ENCODE measurements at places on chromosomes 6 and 20. TPM values are rescaled to one million over a fixed set of nuclear protein-coding genes. Genes with fewer than 3 reads are reported as not detected.

The CLPSL2 gene
- total RNA-seq, result 2.0 TPM

- H3K27ac ChIP-seq, result no peak overlapping the region
- peaks cover 5% of the 10 kb centered on the region for H3K4me1 ChIP-seq
- no peaks in the 10 kb centered on the region for H3K36me3 ChIP-seq
- DNase-seq, result no peak
- no peak overlapping the region for H3K4me3 ChIP-seq
- H3K27me3 ChIP-seq, result no peaks in the 10 kb centered on the region
Observed at GRCh38 chr6:148359228-148359627, 16.6 kb downstream of the SASH1 start.

DNA sequence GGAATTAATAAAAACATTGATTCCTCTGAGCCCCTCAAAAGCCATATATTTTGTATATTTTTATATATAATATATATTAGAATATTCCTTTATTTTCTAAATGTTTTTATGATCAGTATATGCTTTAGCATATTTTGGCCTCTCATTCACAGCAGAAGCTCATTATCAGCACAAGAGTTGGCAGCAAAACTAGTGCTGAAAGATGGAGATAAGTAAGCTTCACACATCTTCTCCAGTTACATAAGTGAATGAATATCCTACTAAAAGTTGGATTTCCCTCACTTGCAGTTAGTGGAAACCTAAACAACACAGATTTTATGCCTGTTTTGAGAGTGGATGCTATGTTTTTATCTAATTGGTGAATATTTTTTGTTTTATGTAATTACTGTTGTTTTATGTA lies 1303.8 kb upstream of the ADGRB3 start:
- H3K27me3 ChIP-seq, result no peaks in the 10 kb centered on the region
- no peak for DNase-seq
- H3K36me3 ChIP-seq, result no peaks in the 10 kb centered on the region
- no peaks in the 10 kb centered on the region for H3K4me1 ChIP-seq
- H3K27ac ChIP-seq, result no peak overlapping the region
- H3K4me3 ChIP-seq, result no peak overlapping the region

DNA sequence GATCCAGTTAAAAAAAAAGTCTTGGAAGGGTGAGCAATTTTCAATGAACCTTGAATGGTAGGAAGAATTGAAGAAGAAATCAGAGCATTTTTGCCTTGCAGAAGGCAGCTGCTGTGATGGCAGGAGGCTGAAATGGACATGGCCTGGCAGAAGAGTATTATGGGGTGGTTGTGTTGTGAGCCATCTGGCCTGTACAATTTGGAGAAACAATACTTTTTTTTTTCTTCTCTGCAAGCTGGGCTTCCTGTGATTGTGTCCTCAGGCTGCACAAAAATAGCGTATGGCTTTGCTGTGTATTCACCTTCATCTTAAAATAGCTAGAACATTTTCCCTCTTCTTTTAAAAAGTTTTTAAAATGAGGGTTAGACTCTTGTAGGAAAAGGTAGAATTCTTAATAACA lies 21.4 kb downstream of the SYCP2L start:
- no peak overlapping the region for H3K4me3 ChIP-seq
- no peak overlapping the region for H3K27ac ChIP-seq
- no peak for DNase-seq
- no peaks in the 10 kb centered on the region for H3K27me3 ChIP-seq
- H3K36me3 ChIP-seq, result no peaks in the 10 kb centered on the region

DNA sequence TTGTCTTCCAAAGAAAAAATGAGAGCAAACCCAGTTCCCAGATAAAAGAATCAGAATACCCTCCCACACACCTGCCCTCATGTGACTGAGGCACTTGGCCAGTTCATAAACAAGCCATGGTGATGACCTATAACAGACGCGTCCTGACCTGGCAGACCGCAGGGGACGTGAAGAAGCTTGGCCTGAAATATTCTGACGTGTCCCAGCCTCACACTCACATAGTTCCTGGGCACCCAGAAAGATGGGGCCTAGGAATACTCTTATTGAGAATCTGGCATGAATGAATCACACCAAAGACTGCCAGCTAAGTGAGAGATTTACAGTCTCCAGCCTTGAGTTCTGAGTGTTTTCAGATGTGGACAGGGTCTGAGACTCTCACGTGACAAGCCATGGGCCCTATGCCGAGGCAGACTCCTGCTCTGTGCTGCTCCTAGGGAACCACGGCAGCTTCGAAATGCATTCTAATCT lies 17.2 kb upstream of the MAP3K4 start:
- H3K27ac ChIP-seq, result no peak overlapping the region
- no peak overlapping the region for H3K4me3 ChIP-seq
- no peak for DNase-seq
- no peaks in the 10 kb centered on the region for H3K4me1 ChIP-seq

GRCh38 chr6:108748055-108748454 lies 100.2 kb upstream of the ARMC2 start:
- no peak overlapping the region for H3K4me3 ChIP-seq
- peaks cover 12% of the 10 kb centered on the region for H3K4me1 ChIP-seq
- H3K27me3 ChIP-seq, result no peaks in the 10 kb centered on the region
- H3K36me3 ChIP-seq, result no peaks in the 10 kb centered on the region
- DNase-seq, result no peak

DNA sequence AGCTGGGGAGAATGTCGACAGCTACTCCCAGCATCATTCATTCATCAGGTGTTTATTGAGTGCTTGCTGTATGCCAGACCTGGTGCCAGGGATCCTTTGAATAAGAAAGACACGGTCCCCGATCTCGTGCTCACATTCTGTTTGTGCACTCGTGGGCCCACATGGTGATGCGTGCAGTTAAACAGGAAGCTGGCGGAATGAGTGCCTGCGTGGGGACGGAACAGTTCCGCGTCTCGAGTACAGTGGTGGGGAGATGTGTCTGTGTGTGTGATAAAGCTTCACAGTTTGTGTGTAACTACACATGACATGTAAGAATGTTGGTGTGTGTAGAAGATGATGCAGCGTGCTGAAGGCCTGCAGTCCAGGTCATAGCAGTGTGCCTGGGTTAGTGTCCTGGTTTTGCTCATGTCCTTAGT lies 6.5 kb downstream of the RBM38 start:
- H3K36me3 ChIP-seq, result peaks cover 19% of the 10 kb centered on the region
- no peak for DNase-seq
- H3K4me3 ChIP-seq, result no peak overlapping the region
- no peaks in the 10 kb centered on the region for H3K4me1 ChIP-seq
- H3K27me3 ChIP-seq, result no peaks in the 10 kb centered on the region
- no peak overlapping the region for H3K27ac ChIP-seq

DNA sequence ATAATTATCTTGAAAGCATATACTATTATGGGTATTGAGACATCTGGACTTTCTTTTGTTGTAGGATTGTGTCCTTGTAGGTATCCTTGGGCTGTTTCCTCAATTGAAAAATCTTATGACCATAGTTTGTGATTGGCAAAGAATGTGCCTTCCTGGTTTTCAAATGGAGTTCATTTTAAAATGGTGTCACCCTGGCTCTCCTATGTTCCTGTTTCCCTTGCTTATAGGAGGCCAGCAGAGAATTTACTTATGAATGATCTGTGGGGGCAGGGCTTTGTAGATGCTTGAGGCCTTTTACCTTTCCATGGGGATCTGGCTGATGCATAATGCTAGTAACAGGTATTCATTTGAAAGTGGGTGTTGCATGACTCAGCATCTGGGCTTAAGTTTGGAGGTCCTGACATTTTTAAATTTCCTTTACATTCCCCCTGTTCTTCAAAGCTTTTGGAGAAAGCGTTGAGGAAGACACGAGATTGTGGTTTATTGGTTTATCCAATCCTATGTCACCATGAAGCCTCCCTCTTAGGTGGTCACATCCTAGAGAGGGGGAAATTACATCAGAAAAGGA lies 135.0 kb upstream of the PROKR2 start:
- no peak overlapping the region for H3K4me3 ChIP-seq
- no peak for DNase-seq
- no peaks in the 10 kb centered on the region for H3K36me3 ChIP-seq
